ENCODE measurements at places on chromosomes 2 and 18.

- no peak for DNase-seq
Measured at GRCh38 chr2:81363800-81364199, 1059.2 kb upstream of the LRRTM1 start.

DNA sequence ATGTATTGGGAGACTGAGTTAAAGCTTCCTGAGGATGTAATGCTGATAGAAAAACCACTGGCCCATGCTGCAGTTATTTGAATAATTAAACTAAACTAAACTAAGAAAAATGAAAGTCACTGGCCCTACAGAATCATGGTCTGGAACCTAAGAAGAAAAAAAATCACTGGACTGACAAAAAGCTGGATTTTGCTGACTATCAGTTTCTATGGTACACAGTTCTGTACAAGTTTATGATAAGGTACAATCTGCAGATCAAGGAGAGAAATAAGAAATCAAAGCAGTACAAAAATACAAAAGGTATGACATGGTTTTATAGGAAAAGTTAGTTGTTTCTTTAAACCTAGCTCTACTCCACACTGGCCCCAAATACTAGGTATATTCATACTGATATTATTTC is 15.6 kb downstream of the PPP4R3B start:
- no peak for DNase-seq

- DNase-seq: no peak
Measured at GRCh38 chr2:61876400-61876799, 12.1 kb downstream of the CCT4 start.

GRCh38 chr18:12233378-12233777 is 20.8 kb upstream of the CIDEA start:
- no peak for DNase-seq

DNA sequence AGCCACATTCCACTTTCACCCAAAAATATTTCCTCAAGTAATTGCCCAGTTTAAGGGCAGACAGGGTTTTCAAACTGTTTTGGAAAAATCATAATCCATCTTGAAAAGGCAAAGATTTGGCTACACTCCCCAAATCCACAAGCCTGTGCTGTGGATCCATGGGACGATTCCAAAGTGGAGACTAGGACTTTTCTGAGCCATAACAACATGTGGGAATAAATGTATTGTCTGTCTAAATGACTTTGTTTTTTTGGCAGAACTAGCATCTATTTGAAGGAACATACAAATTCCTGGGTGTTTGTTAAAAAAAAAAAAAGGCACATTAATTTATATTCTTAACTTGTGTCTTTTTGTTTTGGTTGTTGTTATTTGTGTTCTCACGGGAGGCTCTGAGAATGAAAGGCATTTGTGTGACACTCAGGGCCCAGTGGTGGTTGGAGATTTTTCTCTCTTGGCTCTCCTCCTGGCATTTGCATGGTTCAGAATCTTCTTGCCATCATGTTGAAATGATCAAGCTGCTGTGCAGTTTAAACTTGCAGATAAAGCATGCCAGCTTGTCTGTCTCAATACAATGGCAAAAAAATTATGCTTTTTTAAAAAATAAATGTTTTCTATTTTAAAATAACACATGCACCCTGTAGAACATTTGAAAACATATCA is 277.4 kb downstream of the EN1 start:
- no peak for DNase-seq

GRCh38 chr2:197245829-197246804 is 64.5 kb downstream of the ANKRD44 start:
- no peak for DNase-seq

GRCh38 chr2:5549771-5550170 is 142.4 kb upstream of the SOX11 start:
- DNase-seq: no peak

DNA sequence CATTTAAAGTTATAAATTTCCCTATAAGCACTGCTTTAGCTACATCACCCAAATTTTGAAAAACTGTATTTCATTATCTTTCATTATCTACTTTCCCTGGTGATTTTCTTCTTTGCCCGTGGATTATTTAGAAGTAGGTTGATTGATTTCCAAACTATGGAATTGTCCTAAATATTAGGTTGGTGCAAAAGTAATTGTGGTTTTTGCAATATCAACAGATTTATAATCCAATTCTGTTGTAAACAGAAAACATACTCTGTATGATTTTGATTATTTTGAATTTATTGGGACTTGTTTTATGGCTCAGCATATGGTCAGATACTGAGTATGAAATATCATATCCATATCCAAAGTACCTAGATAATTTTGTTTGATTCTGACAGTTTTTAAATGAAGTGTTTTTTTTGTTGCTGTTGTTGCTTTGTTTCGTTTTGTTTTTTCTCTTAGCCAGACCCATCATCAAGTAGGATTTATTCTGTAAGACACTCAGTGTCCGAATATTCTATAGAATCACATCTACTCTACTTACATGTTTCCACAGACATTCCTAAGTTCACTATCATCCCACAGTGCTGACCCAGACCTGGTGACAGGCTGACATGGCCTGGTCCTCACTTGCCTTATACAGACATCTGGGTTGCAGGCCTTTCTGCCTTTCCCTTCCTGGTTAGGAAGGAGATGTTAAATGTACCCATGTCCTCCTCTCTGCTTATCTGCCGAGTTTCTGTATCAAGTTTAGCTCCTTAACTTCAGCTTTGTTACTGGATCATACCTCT is 2.1 kb upstream of the TRABD2A start:
- no peak for DNase-seq

DNA sequence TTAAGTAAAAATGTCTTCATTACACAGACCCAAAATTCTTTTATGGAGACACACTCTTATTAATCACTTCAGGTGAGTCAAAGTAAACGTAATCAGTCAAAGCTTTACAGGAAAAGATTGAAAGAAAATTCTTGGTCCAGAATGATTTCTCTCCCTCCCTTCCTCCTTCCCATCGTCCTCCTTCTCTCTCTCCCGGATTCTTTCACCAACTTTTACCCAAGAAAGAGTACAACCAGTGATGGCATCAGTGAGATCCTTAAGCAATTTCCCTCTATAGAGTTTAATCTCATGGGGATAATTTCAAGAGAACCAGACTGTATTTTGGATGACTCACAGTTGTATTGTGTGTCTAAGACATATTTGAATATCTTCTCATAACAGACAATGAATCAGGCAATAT is 258.1 kb downstream of the ALK start:
- no peak for DNase-seq

- no peak for DNase-seq
Measured at GRCh38 chr2:8469709-8470493, 212.0 kb upstream of the ID2 start.

GRCh38 chr2:6605836-6606505 is 259.7 kb downstream of the CMPK2 start:
- no peak for DNase-seq

GRCh38 chr2:235034265-235035118 is 82.7 kb downstream of the SH3BP4 start:
- no peak for DNase-seq

GRCh38 chr18:35467624-35468016 is 30.1 kb downstream of the INO80C start:
- DNase-seq: no peak

DNA sequence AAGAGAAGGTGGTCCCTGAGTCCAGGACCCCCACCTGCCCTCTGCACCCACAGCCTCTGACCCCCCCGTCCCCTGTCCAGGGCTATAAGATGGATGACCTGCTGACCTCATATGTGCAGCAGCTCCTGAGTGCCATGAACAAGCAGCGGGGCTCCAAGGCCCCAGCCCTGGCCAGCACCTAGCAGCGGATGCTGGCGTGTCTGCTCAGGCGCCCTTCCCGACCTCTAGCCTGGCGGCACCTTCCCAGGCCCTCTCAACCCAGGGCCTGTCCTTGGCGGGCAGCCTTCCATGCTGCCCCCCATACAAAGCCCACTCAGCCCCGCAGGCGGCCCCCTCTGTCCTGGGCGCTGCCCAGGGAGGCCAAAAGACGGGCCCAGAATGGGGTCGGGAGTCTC is 8.7 kb upstream of the GPR17 start:
- DNase-seq: no peak

- DNase-seq: no peak
Measured at GRCh38 chr2:190663839-190664238, 15.0 kb downstream of the NAB1 start.

GRCh38 chr2:217899231-217900009 is 103.4 kb downstream of the TNS1 start:
- DNase-seq: no peak

GRCh38 chr18:53193870-53194269 is 853.9 kb downstream of the DCC start:
- no peak for DNase-seq

DNA sequence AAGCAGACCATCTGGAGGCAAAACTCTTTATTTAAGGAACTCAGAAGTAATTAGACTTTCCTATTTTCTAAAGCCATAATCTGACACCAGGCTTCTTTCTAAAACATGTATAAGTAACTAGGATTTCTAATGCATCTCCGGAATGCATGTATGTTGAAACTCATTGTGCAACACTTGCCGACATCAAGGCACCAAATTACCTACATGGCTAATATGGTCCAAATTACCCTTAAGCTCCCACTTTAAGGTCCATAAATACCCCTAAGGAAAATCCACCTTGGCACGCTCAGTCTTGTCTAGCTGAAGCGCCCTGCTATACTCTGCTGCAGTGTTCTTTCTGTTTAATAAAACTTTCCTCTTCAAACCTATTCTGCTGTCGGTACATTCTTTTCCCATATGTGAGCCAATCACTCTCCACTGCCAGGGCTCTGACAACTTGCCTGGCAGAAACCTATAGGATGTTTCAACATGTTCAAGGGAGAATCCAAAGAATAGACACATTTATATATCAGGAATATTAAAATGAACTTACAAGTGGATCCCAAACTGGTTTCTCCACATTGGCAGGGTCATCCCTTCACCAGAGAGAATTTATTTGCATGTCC is 171.9 kb downstream of the GALNT1 start:
- DNase-seq: no peak

DNA sequence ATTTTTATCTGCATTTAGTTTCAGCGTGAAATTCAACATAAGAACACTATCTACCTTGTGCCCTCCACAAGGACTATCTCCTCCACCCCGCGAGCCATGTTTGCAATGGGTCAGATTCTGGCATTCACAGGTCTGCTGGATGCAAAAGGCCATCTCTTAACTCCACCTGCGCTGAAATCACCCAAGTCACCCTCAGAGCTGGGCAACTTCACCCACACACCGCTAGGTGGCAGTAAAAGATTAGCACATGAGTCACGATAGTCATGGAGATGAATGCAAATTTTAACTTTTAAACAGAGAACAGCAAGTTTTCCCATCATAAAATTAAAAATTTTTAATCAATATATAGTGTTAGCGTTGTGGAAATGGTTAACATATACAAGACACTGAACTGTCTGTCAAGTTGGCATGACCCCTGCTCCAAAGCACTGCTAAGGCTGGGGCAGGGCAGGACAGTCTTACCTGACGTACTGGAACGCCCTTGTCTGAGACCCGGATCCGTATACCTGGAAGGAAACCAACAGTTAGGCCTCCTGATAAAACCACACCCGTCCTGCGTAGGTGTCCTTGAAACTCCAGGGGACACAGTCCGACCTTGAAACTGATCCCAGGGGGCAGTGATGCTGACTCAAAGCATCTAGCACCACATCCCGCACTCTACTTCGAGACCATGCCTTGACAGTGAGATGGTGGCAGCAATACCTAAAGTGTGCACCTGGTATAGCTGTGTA is 89.6 kb downstream of the UXS1 start:
- DNase-seq: peak; percentile 31

GRCh38 chr2:48574353-48575287 is 43.0 kb upstream of the GTF2A1L start:
- no peak for DNase-seq

- no peak for DNase-seq
Measured at GRCh38 chr2:130767408-130767775, 12.1 kb downstream of the AMER3 start.

DNA sequence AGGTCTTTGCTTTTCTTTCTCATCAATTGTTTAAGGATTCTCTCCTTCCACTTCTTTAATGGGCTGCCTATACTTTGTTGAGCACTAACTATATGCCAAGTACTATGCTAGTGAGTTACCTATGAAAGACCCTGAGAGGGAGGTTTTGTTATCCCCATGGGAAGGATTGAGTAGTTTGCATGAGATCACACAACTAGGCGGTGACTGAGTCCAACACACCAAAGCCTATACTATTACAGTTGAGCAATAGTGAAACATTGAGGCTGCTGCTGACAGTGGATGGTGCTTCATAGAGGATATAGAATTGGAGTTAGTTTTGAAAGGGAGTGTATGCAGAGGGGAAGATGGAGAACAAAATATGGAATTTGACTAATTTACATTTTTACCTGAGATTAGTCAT is 15.8 kb downstream of the NABP1 start:
- DNase-seq: no peak

- DNase-seq: no peak
Measured at GRCh38 chr2:11939523-11939922, 193.1 kb downstream of the LPIN1 start.

GRCh38 chr2:105376789-105377240 is 22.0 kb downstream of the FHL2 start:
- no peak for DNase-seq

GRCh38 chr2:210003359-210003758 is 921 bp downstream of the RPE start:
- DNase-seq: no peak

GRCh38 chr2:199806179-199806578 is 44.8 kb downstream of the FTCDNL1 start:
- no peak for DNase-seq

DNA sequence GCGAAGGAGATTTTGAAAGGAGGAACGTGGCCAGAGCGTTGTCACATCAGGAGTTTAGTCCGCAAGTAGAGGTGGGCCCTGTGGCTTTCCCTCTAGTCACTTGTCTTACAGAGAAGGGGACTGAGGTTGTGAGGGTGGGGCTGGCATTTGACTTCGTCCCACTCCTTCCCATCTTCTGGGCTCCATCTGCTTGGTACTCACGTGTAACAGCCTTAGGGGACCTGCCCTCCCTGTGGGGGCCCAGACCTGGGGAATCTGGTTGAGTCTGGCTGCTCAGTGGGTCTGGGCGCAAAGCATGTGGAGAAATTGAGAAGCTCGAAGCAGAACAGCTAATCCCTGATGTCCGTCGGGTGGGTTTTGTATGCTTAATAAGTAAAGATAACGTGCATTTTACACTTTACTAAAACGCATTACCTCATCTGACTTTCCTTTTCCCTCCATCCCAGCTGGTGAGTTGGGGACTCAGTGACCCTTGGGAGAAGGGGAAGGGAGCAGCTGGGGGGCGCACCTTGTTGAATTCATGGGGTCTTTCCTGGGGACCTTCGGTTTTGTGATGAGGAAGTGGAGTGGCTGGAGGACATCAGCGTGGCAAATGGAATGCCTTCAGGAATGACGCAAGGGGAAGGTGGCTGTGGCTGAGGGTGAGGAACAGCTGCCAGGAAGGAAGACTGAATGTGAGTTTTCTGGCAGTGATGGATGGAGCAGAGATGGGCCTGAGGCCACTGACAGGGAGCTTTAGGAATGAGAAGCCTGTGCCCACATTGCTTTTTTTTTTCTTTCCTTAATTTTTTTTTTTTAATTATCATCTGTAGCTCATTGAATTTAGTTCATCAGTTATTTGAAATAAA is 44.8 kb downstream of the ASAP2 start:
- DNase-seq: no peak

DNA sequence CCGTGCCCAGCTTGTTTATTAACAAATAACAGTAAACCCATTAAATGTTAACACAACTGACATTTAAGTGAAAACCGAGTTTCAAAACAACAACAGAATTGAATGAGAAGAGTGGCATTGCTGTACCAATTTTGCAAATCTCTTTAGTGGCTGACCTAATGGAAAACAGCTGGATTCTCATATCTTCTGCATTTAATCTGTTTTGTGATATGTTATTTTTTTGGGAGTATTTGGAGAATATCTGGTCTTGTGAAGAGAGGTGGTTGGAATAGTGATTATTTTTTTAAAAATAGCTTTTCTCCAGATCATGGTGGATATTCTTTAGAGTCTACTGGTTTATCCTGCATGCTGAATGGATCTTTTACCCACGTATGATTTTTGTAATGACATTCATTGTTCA is 51.1 kb downstream of the TAF4B start:
- DNase-seq: no peak

Data from activated CD8-positive, alpha-beta memory T cell treated with anti-CD3 and anti-CD28 coated beads for 48 hours (primary cell).